ENCODE measurements at places on chromosomes 3 and 15.

- no peak for DNase-seq
Measured at GRCh38 chr15:48090115-48090514, 30.7 kb upstream of the SLC24A5 start.

GRCh38 chr3:124984754-124985153, 50.2 kb upstream of the MUC13 start:
- DNase-seq, result no peak

- DNase-seq, result no peak
Measured at GRCh38 chr15:31004220-31004733, 12.8 kb upstream of the MTMR10 start.

DNA sequence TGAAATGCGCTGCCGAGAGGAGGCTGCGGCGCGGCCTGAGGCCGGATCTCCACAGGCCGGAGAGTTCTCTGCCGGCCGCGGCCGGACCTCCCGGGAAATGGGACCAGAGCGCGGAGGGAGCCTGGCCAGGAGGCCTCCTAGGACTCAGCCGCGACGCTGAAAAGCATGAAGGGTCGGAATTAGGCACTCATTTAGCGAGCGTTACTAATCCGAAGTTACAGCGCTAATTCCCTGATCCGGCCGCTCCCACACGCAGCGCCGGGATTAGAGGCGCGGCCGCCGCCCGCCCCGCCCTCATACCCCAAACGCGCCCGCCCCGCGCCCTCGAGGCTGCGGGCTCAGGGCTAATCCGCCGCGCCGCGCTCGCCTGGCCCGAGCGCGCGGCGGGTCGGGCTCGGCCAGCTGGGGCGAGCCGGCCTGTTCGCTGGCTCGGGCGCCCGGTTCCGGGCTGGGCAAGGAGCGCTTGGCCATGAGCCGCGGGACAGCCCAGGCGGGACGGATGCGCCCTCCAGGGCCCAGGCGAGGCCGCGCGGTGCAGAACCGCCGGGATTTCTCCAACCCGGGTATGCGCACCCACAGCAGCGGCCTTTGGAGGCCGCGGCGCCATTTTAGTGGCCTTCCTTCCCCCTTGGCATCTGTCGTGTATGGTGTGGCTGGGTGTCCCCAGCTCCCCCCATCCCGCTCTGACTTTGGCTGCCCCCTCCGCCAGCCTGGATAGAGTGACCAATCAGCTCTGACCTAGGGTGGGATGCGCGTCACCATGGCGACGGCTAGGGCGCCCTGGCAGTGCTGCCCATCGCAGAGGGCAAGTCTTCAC, 36.8 kb upstream of the POLG start:
- no peak for DNase-seq

- DNase-seq, result no peak
Measured at GRCh38 chr3:94615275-94616065, 552.6 kb downstream of the NSUN3 start.

DNA sequence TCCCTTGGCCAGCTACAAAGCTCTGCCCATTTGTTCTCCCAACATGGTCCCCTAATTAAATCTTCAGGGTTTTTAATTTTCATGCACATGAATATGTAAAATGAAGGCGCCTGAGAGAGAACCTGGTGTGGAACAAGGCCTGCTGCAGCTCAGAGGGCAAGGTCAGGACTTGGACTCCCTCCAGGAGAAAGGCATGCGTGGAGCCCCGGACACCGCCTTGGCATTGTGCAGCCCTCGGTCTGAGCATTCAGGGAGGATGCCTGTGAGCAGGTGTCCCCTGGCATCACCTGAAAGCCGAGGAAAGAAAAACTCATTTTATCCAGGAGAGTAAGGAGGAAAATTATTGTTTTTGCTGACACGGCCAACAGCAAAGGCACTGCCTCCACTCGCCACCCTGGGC, 33.8 kb upstream of the EPHB1 start:
- DNase-seq, result no peak

- no peak for DNase-seq
Measured at GRCh38 chr15:92494806-92495336, 101.2 kb downstream of the ST8SIA2 start.

- DNase-seq, result no peak
Measured at GRCh38 chr3:120449251-120449650, 1.5 kb downstream of the FSTL1 start.
